Epithelial cell of prostate (primary cell): ENCODE measurements at places on chromosomes 16 and 17.

DNA sequence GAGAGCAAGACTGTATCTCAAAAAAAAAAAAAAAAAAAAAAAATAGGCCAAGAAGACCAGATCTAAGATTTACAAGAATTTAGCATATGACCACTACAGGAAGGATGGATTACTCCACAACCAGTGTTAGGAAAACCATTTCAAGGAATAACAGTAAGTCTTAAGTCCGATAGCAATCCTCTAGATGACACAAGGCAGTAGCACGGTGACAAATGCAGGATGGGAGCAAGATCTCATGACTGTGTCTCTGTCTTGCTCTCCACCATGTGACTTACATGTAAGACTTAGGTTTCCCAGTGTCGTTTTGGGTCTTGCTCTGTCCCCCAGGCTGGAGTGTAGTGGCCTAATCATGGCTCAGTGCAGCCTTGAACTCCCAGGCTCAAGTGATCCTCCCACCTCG is 27.8 kb downstream of the C16orf96 start:
- no peak for DNase-seq

DNA sequence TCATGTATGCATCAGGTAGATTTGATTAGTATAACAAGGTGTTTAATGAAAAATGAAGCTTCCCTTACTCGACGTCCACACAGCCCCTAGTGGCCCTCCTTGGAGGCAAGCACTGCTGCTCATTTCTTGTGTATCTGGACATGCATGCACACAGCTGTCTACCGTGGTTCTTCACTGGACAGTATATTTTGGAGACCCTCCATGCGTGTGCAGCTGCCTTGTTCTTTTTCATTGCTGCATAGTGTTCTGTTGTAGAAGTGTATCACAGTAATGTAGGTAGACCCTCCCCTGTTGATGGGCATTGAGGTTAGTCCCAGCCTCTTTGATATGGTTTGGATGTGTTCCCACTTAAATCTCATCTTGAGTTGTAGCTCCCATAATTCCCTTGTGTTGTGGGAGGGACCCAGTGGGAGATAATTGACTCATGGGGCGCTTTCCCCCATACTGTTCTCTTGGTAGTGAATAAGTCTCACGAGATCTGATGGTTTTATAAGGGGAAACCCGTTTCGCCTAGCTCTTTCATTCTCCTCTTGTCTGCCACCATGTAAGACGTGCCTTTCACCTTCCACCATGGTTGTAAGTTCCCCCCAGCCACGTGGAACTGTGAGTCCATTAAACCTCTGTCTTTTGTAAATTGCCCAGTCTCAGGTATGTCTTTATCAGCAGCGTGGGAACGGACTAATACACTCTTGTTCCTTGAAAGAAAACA is 6.3 kb downstream of the CMIP start:
- no peak for DNase-seq

- DNase-seq: peak; percentile 12
These were observed 18.2 kb downstream of the MPP3 start for GRCh38 chr17:43814714-43815113.

GRCh38 chr17:57401556-57402488 is 145.5 kb downstream of the MSI2 start:
- no peak for DNase-seq
